ENCODE measurements at places on chromosomes 3 and 15. TPM values are rescaled to one million over a fixed set of nuclear protein-coding genes. Genes with fewer than 3 reads are reported as not detected.
A peak's percentile ranks its signal among the peaks of the same experiment; 100 is the strongest.

Gene BLM
- 1.6 TPM for total RNA-seq

Gene CHST14
- total RNA-seq, result 5.1 TPM

Gene AGTR1
- not detected for total RNA-seq

Gene RAB5A
- 125 TPM for total RNA-seq

Gene CDCP1
- total RNA-seq, result 1.8 TPM

Gene CPLX3
- total RNA-seq, result 0.16 TPM

Gene GOLGA6A
- 0.42 TPM for total RNA-seq

Gene MYL3
- total RNA-seq, result not detected

Gene SERPINI1
- total RNA-seq, result 0.64 TPM

Gene CD276
- not detected for total RNA-seq

GRCh38 chr3:79769229-79769628 is 1.4 kb upstream of the ROBO1 start:
- H3K36me3 ChIP-seq, result no peaks in the 10 kb centered on the region
- H3K27ac ChIP-seq, result no peak overlapping the region
- H3K4me1 ChIP-seq, result no peaks in the 10 kb centered on the region
- no peak overlapping the region for H3K4me3 ChIP-seq

DNA sequence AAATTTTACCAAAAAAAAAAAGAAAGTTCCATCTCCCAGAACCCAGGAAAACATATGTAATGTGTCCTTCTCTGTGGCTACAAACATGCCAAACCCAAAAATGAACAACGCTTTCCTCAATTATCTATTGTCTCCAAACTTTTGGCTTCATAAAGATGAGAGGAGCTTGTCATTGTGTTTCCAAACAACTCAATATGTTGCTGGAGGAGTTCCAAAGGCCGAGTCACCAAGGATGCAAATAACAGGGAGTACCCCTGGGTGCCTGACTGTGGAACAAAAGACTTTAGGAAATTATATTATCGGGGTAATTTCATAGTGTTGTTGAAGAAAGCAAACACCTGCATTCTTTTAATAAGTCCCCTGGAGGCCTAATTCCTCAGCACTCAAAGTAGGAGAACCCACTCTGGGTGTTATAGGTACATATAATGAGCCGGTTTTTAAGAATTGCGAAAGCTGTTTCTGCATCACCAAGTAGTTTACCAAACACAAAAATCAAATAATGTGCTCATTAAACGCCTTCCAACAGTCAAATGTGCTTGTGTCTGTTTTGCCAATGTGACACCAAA is 206.3 kb upstream of the PRICKLE2 start:
- H3K4me3 ChIP-seq, result no peak overlapping the region
- H3K27me3 ChIP-seq, result no peaks in the 10 kb centered on the region
- H3K4me1 ChIP-seq, result no peaks in the 10 kb centered on the region
- no peak overlapping the region for H3K27ac ChIP-seq
- DNase-seq, result no peak

DNA sequence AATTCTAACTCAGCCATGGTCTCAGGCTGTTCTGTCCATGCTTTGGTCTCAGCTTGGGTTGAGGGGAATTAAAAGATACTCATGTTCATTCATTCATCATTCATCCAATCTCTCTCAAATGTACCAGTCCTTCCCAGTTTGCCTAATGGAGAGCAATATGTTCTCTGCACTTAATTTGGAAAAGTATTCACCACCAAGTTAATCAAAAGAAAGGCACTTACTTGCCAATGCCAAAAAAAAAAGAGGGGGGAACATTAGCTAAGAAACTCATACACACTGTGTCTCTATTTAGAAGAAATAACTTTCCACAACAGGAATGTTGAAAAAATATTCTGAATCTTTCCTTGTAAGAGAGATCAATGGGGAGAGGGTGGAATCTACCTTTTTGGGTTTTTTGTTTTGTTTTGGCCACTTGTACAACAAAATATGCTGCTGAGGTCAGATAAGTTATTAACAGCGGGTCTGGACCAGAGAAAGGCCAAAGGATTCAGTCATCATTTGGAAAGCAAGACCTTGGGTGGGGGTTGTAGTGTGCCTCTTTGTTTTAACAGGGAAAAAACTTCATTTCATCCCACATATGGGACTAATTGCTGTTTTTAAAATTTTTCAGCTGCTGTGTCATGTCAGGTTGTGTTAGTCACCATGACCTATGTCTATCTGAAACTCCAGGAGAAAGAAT is 152.3 kb downstream of the FBN1 start:
- no peak for DNase-seq
- no peak overlapping the region for H3K4me3 ChIP-seq
- H3K27ac ChIP-seq, result no peak overlapping the region
- H3K36me3 ChIP-seq, result no peaks in the 10 kb centered on the region

DNA sequence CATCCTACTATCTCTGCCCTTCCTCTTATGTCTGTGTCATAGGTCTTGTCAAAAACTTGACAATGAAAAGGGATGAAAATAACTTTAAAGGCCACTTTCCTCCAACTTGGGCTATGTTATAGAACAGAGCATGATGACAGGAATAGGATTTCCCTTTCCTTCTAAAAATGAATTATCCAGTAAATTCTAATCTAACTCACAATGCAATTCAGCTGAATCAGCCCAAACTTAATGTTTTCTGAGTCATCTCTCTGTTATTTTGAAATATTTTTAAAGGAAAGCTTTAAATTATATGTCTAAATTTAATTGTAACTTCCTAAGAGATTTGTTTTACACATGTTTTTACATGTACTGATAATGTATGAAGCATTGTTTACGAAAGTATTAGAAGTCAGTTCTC is 258.5 kb downstream of the BBX start:
- H3K27ac ChIP-seq, result no peak overlapping the region
- DNase-seq, result no peak
- no peak overlapping the region for H3K4me3 ChIP-seq
- peaks cover 64% of the 10 kb centered on the region for H3K36me3 ChIP-seq
- H3K4me1 ChIP-seq, result no peaks in the 10 kb centered on the region
- no peaks in the 10 kb centered on the region for H3K27me3 ChIP-seq

- no peak overlapping the region for H3K27ac ChIP-seq
- H3K36me3 ChIP-seq, result peaks cover 11% of the 10 kb centered on the region
- H3K4me1 ChIP-seq, result no peaks in the 10 kb centered on the region
- H3K4me3 ChIP-seq, result no peak overlapping the region
- no peak for DNase-seq
These were observed 51.5 kb downstream of the RAD18 start for GRCh38 chr3:8911781-8912180.

GRCh38 chr3:23193831-23194230 is 9.3 kb upstream of the UBE2E2 start:
- no peak overlapping the region for H3K4me3 ChIP-seq
- no peak for DNase-seq
- H3K27me3 ChIP-seq, result no peaks in the 10 kb centered on the region
- no peaks in the 10 kb centered on the region for H3K4me1 ChIP-seq
- no peak overlapping the region for H3K27ac ChIP-seq
- no peaks in the 10 kb centered on the region for H3K36me3 ChIP-seq

DNA sequence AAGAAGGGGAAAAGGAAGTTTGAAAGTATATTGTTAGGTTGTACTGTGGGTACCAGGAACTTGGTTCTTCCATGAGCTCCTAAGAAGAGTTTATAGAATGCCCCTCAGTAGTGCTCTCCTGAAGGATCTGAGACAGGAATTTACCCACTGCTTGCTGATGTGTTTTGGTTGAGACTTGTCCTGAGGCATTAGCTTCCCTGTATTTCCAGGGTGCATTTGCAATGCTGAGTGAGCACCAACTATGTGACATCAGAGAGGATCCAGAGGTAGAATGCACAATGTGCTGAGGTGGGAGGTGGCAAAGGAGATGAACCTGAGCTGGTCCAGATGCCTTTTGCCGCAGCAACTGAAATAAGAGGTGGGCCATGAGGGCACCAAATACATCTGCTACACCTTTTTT is 64.3 kb upstream of the LRRC3B start:
- H3K4me3 ChIP-seq, result no peak overlapping the region
- no peaks in the 10 kb centered on the region for H3K36me3 ChIP-seq
- no peaks in the 10 kb centered on the region for H3K4me1 ChIP-seq
- H3K27me3 ChIP-seq, result no peaks in the 10 kb centered on the region
- no peak overlapping the region for H3K27ac ChIP-seq

- no peaks in the 10 kb centered on the region for H3K4me1 ChIP-seq
- no peak overlapping the region for H3K27ac ChIP-seq
- no peak for DNase-seq
- no peaks in the 10 kb centered on the region for H3K36me3 ChIP-seq
These were observed 169.0 kb downstream of the OPA1 start for GRCh38 chr3:193761969-193762368.

- no peaks in the 10 kb centered on the region for H3K36me3 ChIP-seq
- peaks cover 3% of the 10 kb centered on the region for H3K27me3 ChIP-seq
- H3K4me1 ChIP-seq, result no peaks in the 10 kb centered on the region
These were observed 2.6 kb downstream of the CYP19A1 start for GRCh38 chr15:51335538-51336410.

- no peak overlapping the region for H3K27ac ChIP-seq
- DNase-seq, result no peak
- no peaks in the 10 kb centered on the region for H3K4me1 ChIP-seq
- no peak overlapping the region for H3K4me3 ChIP-seq
These were observed 23.2 kb downstream of the QTRT2 start for GRCh38 chr3:114079761-114080160.

DNA sequence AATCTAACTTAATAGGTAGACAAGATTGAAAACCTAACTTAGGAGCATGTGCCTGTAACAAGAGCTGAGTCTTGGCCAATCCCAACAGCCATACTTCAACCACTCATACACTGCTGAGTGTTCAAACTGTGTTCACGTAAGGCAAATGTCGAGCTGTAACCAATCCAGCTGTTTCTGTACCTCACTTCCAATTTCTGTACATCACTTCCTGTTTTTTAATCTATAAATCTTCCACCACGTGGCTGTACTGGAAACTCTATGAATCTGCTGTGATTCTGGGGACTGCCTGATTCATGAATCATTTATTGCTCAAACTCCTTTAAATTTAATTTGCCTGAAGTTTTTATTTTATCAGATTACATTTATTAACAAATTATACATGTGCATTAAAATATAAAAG is 44.6 kb upstream of the NEDD4 start:
- H3K36me3 ChIP-seq, result no peaks in the 10 kb centered on the region
- no peak for DNase-seq
- H3K27me3 ChIP-seq, result no peaks in the 10 kb centered on the region
- no peak overlapping the region for H3K27ac ChIP-seq
- H3K4me1 ChIP-seq, result peaks cover 13% of the 10 kb centered on the region

DNA sequence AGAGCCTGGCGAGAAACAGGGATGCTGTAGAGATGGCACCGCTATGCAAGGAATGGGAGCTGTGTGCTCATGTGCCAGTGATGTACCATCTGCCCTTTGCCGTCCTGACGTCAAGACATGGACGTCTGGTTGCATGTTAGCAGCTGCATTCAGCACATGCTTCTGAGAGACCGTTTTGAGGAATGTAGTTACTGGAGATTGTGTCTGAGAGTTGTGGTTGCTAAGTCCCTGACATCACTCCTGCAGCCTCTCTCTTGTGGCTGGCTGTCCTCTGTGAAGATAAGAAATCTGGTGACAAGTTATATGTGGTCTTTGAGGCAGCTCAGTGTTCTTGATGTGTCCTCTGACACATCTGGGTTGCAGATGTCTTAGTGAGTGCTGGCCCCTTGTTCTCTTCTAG is 165.1 kb downstream of the APBA2 start:
- H3K4me3 ChIP-seq, result no peak overlapping the region
- no peaks in the 10 kb centered on the region for H3K27me3 ChIP-seq
- no peak overlapping the region for H3K27ac ChIP-seq
- DNase-seq, result peak; percentile 15

GRCh38 chr3:37981348-37981664 is 9.3 kb upstream of the VILL start:
- no peaks in the 10 kb centered on the region for H3K4me1 ChIP-seq
- DNase-seq, result no peak
- no peak overlapping the region for H3K4me3 ChIP-seq
- no peaks in the 10 kb centered on the region for H3K36me3 ChIP-seq
- H3K27ac ChIP-seq, result no peak overlapping the region
- H3K27me3 ChIP-seq, result no peaks in the 10 kb centered on the region

DNA sequence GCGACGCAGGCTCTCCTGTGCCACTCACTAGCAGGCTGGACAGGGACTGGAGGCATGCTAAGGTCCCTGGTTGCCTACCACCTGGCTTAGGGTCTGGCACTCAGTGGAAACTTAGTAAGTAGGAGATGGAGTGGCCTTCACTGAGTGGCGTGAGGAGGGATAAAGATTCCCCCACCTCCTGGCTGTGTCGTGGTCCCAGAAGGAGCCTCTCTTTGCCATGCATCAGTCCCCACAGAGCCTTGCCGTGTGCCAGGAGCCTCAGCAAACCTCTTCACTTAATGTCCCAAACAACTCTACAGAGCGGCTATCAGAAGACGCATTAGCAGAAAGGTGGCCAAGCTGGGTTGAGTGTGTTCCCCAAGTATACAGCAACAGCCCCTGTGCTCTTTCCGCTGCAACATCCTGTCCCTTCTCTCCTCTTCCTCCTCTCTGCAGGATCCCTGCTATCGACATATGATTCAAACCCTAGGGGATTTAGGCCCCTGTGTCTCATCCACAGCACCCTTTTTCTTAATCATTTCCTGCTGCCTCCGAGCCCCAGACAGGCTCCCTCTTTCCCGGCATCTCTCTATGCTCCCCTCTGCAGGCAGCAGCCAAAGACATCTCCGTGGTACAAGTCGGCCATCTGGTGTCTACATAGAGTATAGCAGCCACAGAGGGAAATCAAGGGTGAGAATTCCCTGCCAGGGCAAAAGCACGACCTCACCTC is 66.7 kb downstream of the SLC6A1 start:
- no peak overlapping the region for H3K4me3 ChIP-seq
- peaks cover 3% of the 10 kb centered on the region for H3K27me3 ChIP-seq
- H3K27ac ChIP-seq, result no peak overlapping the region
- peaks cover 4% of the 10 kb centered on the region for H3K4me1 ChIP-seq
- H3K36me3 ChIP-seq, result no peaks in the 10 kb centered on the region
- DNase-seq, result no peak

- peaks cover 67% of the 10 kb centered on the region for H3K36me3 ChIP-seq
- H3K27me3 ChIP-seq, result no peaks in the 10 kb centered on the region
- no peak for DNase-seq
- H3K4me3 ChIP-seq, result no peak overlapping the region
- no peaks in the 10 kb centered on the region for H3K4me1 ChIP-seq
These were observed 49.6 kb downstream of the MAP6D1 start for GRCh38 chr3:183775781-183776180.

- no peaks in the 10 kb centered on the region for H3K27me3 ChIP-seq
- no peak for DNase-seq
- no peak overlapping the region for H3K4me3 ChIP-seq
- H3K4me1 ChIP-seq, result no peaks in the 10 kb centered on the region
These were observed 133.0 kb upstream of the FAN1 start for GRCh38 chr15:30770759-30771158.

DNA sequence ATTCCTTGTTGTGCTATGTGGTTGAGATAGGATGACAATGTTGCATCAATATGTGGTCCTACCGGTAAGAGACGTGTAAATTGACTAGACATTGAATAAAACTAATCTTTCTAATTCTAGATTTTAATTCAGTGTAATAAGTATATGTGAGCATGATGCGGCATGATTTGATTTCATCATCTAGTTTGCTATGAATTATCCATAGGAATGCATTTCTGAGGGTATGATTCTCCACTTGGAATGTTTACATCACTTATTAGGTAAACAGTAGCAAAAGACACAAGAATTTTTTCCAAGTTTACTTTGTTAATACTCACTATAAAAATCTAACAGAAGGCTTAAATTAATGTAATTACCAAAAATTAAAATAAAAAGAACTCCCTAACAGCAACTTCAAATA is 353.5 kb downstream of the CADM2 start:
- H3K27ac ChIP-seq, result no peak overlapping the region
- no peak for DNase-seq
- no peaks in the 10 kb centered on the region for H3K27me3 ChIP-seq
- no peak overlapping the region for H3K4me3 ChIP-seq
- H3K36me3 ChIP-seq, result no peaks in the 10 kb centered on the region

GRCh38 chr3:189138901-189139610 is 32.7 kb upstream of the TPRG1 start:
- peaks cover 4% of the 10 kb centered on the region for H3K4me1 ChIP-seq
- H3K36me3 ChIP-seq, result no peaks in the 10 kb centered on the region
- no peak overlapping the region for H3K27ac ChIP-seq
- no peaks in the 10 kb centered on the region for H3K27me3 ChIP-seq
- DNase-seq, result no peak

All from CD4-positive, alpha-beta T cell (primary cell).